Heart right ventricle (tissue), 16 donors: ENCODE measurements at places on chromosomes 2 and 18. TPM values are rescaled to one million over a fixed set of nuclear protein-coding genes. Genes with fewer than 3 reads are reported as not detected.
A peak's percentile ranks its signal among the peaks of the same experiment; 100 is the strongest.

- H3K27ac ChIP-seq: no peak overlapping the region
- no peaks in the 10 kb centered on the region for H3K4me1 ChIP-seq
- no peak overlapping the region for H3K4me3 ChIP-seq
- no peak for DNase-seq
- no peaks in the 10 kb centered on the region for H3K36me3 ChIP-seq
Measured at GRCh38 chr2:68263632-68264031, 11.3 kb upstream of the PPP3R1 start.

DNA sequence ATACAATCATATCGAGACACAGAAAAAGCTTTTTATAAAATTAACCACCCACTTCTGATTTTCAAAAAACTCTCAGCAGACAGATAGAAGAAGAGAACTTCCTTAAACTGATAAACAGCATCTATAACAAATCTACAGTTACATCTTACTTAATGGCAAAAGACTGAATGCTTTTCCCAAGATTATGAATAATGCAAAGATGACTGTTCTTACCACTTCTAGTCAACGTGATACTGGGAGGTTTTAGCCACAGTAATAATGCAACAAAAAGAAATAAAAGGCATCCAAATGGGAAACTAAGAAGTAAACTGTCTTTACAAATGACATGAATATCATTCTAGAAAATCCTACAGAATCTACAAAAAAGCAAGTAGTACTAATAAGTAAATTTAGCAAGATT is 58.0 kb upstream of the TMEM247 start:
- no peaks in the 10 kb centered on the region for H3K4me1 ChIP-seq
- DNase-seq: no peak
- no peaks in the 10 kb centered on the region for H3K27me3 ChIP-seq
- H3K36me3 ChIP-seq: no peaks in the 10 kb centered on the region
- H3K4me3 ChIP-seq: no peak overlapping the region

DNA sequence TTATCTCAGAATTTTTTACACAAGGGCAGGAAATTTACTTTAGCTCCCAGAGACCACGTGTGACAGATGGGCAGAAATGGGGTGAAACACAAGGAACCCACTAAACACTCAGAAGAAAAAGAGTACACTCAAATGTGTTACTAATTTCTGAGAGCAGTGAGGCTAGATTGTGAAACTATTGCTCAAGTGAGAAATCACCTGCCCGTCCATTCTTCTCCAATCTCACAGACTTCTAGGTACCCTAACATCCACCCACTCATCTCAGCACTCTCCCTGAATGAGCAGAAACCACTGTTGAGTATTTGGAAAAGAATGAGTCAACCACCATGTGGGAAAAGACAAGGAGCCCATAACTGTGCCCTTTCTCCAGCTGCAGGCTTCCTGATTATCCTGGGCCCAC is 293.0 kb upstream of the CDH2 start:
- no peaks in the 10 kb centered on the region for H3K36me3 ChIP-seq
- H3K4me1 ChIP-seq: no peaks in the 10 kb centered on the region
- H3K27ac ChIP-seq: no peak overlapping the region
- DNase-seq: no peak
- H3K4me3 ChIP-seq: no peak overlapping the region
- H3K27me3 ChIP-seq: no peaks in the 10 kb centered on the region

GRCh38 chr2:14189929-14190328 is 442.6 kb upstream of the LRATD1 start:
- no peaks in the 10 kb centered on the region for H3K4me1 ChIP-seq
- H3K27me3 ChIP-seq: no peaks in the 10 kb centered on the region
- H3K4me3 ChIP-seq: no peak overlapping the region
- no peak overlapping the region for H3K27ac ChIP-seq

DNA sequence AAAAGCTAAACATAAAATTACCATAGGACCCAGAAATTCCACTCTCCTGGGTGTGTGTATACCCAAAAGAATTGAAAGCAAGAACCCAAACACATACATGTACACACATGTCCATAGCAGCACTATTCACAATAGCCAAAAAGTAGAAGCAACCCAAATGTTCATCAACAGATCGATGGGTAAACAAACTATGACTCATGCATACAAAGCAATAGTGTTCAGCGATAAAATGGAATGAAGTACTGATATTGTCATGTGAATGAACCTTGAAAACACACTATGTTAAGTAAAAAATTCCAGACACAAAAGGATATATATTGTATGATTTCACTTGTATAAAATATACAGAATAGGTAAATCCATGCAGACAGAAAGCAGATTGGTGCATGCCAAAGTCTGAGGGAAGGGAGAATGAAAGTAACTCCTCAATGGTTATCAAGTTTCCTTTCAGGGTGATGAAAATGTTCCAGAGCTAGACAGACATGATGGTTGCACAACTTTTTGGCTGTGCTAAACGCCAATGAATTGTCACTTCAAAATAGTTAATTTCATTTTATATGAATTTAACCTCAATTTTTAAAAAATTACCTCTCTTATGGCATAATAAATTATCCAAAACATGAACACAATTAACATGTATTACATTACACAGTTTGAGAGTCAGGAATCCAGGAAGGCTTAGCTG is 35.5 kb downstream of the GKN2 start:
- no peaks in the 10 kb centered on the region for H3K27me3 ChIP-seq
- H3K27ac ChIP-seq: no peak overlapping the region
- no peaks in the 10 kb centered on the region for H3K36me3 ChIP-seq
- no peak for DNase-seq
- H3K4me1 ChIP-seq: no peaks in the 10 kb centered on the region

GRCh38 chr2:54088191-54088634 is 27.2 kb upstream of the ACYP2 start:
- H3K36me3 ChIP-seq: no peaks in the 10 kb centered on the region
- DNase-seq: no peak
- H3K4me1 ChIP-seq: peaks cover 18% of the 10 kb centered on the region
- no peaks in the 10 kb centered on the region for H3K27me3 ChIP-seq
- no peak overlapping the region for H3K27ac ChIP-seq

DNA sequence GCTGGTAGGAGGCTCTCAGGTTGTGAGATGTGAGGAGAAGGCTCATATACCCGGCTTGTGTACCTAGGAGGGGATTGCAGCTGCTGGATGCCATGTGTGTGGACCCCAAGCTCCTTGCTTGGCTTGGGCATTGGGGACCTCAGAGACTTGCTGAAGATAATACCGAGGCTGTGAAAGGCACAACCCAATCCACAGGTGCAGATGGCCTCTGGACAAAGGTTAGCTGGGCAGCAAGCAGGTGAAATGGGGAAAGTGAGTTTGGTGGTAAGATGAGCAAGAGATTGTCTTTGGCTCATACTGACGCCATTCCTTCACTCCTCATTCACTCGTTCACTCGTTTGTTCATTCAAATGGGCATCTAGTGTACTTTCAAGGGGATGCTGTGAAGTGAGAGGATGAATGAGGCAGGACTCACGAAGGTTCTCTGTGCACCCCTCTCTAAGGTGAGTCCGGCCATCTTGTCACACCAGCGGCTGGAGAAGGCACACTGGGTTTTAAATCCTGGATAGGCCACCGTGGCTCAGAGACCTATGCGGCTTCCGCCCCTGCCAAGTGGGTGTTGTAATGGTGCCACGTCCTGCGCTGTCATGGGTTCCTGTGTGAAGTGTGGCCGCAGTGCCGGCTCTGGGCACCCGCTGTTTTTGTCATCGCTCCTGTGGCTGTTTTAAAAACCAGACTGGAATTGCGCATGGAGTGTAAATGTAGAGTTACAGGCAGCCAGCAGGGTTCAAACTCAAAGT is 13.7 kb downstream of the FBLN7 start:
- DNase-seq: no peak
- H3K4me1 ChIP-seq: no peaks in the 10 kb centered on the region
- no peaks in the 10 kb centered on the region for H3K27me3 ChIP-seq
- no peaks in the 10 kb centered on the region for H3K36me3 ChIP-seq

- no peak for DNase-seq
- no peaks in the 10 kb centered on the region for H3K36me3 ChIP-seq
- H3K4me3 ChIP-seq: no peak overlapping the region
- H3K27ac ChIP-seq: no peak overlapping the region
- H3K4me1 ChIP-seq: no peaks in the 10 kb centered on the region
- H3K27me3 ChIP-seq: no peaks in the 10 kb centered on the region
Measured at GRCh38 chr18:73639788-73640187, 507.8 kb downstream of the FBXO15 start.

DNA sequence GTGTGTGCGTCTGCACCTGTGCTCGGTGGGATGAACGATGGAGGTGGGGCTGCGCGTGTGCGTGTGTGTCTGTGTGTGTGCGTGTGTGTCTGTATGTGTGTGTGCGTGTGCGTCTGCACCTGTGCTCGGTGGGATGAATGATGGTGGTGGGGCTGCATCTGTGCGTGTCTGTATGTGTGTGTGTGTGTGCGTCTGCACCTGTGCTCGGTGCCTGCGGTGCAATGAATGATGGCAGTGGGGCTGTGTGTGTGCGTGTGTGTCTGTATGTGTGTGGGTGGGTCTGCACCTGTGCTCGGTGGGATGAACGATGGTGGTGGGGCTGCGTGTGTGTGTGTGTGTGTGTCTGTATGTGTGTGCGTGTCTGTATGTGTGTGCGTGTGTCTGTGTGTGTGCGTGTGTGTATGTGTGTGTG is 48.5 kb upstream of the CTDP1 start:
- H3K4me3 ChIP-seq: no peak overlapping the region
- H3K36me3 ChIP-seq: no peaks in the 10 kb centered on the region
- peak; percentile 1 for DNase-seq

CD8B gene
- total RNA-seq: not detected

UGT1A7 gene
- total RNA-seq: not detected

HOXD8 gene
- 0.59 TPM for total RNA-seq

PRKAG3 gene
- total RNA-seq: 0.09 TPM

ALPG gene
- total RNA-seq: not detected

GPR55 gene
- not detected for total RNA-seq

SPHKAP gene
- total RNA-seq: 151 TPM
